Stimulated activated naive CD4-positive, alpha-beta T cell (primary cell): ENCODE measurements at places on chromosomes 1 and 21.

DNA sequence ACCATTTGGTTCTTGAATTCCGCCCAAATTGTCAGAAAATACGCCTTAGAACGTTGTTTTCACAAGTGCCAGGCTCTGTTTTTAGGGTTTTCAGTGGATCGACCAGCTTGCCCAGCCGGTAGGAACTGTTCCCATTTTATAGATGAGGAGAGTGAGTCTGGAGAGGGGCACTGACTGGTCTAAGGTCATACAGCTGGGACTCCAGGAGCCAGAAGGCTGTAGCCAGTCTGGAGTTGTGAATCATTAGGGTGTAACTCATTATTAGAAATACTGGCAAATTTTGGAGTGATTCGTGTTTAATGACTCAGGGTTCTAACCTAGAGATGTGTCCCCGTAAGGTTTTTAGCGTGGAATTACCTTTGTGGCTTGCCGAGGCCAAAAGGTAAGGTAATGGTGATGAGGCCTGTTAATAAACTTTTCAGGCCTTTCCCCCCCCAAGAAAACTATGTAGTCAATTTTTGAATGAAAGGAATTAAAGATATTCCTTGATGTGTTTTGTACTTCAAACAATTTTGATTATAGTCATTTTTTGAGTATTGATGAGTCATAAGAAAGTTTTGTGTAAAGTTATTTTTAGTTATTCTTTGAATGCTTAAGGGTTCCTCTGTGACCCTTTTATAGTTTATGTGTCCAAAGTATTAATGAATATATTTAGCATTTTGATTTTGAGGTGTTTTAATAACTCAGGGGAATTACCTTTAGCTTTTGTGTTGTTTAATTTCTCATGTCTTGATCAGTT, 2.1 kb downstream of the DYRK1A start:
- no peak for DNase-seq

DNA sequence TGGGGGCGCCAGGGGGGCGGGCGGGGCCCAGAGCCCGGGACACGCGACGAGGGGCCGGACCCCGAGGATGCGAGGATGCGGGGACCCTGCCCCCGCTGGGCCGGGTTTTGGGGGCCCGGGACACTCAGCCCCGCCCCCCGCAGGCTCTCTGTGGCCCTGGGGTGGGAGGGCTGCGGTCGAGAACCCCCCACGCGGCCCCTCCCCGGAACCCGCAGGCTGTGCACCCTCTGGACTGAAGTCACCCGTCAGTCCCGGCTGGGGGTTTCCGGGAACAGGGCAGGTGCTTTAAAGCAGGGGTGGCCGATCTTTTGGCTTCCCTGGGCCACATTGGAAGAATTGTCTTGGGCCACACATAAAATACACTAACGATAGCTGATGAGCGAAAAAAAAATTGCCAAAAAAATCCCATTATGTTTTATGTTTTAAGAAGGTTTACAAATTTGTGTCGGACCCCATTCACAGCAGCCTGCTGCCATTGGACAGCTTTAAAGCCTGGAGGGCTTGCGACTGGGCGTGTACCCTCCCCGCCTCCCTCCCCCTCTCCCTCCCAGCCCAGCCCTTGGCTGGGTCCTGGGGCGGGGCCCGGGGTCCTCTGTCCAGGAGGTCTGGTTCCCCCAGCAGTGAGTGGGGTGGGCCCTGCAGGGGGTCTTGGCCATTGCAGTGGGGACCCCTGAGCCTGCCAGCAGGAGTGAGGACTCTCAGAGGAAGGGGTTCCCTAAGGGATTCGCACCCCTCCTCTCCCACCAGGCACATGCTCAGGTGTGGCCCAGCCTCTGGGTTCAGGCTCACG, 21.6 kb upstream of the C1orf159 start:
- peak; percentile 43 for DNase-seq

- DNase-seq, result no peak
Measured at GRCh38 chr1:32992489-32993323, 28.1 kb upstream of the RNF19B start.

DNA sequence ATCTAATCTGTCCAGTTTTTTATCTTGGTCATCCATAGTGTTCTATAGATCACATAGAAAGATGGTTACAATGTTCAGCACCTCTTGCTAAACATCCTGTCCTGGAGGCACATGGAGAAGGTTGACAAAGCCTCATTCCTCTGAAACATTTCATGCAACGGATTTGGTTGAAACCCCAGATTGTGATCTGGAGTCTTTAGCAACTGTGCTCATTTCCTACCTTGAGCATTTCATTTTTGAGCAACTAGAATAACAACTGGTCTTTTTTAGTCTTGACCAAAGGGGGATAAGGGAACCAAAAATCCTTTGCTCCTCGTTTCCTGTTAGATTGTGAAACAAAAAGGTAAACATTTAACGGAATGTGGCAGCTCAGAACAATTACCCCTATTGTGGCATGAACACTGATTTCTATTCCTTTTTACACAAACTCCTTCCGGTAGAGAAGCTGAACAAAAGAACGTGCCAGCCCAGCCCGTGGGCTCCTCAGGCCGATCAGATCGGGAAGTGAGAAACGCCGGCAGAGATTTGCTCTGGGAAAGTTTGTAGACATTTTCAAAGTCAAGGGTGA, 94.7 kb upstream of the ERRFI1 start:
- DNase-seq, result no peak

GRCh38 chr1:246550402-246550801, 15.7 kb downstream of the TFB2M start:
- no peak for DNase-seq

GRCh38 chr1:172537366-172537765, 4.4 kb downstream of the SUCO start:
- no peak for DNase-seq

DNA sequence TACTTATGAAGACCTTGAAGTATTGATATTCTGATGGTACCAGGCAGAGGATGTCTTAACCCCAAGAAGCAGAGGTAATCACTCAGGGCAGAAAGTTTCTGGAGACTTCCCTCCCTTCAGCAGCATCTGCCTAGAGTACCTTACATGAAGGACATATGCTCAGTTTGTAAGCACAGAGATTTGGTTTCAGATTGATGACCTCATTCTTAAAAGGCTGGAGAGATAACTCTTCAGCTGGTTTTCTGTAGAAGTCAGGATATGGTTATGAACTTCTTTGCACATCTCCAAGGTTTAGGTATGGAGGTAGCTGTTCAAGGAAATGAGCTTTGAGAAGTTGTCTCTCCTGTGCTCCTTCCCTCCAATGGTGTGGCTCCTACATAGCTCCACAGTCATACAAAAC, 148.7 kb downstream of the HHIPL2 start:
- no peak for DNase-seq

GRCh38 chr1:2356401-2356800, 35.0 kb downstream of the MORN1 start:
- DNase-seq, result no peak

- no peak for DNase-seq
Measured at GRCh38 chr1:245085508-245086095, 69.2 kb upstream of the KIF26B start.

DNA sequence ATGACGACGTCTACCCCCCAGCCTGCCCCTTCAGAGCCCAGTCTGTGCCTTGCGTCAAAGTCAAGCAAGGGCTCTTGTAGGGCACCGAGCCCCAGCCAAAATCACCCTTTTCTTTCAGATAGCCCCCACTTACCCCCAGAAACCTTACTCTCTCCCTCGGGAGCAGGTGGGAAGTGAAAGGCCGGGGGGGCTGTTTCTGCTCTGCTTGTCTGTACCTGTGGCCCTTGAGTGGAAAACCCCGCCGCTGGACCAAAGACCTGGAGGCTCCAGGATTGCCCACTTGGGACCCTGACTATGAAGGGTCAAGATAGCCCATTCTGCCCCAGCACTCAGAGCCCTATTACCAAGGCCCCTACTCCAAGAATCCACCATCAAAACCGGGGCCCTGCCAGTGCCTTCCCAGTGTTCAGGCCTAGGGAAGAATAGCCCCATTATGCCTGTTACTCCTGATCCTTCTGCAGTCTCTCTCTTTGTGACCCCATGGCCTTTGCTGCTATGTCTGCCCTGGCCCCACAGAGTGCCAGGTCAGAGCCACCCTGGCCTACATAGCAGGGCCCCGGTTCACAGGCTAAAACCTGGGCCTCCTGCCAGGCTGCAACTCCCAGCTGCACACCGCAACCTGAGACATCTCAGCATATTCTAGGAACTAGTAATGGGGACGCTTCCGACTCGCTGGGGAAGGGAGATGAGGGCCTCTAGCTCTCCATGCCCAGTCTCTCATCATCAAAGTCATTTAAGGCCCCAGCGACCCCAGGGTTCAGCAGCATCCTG, 22.2 kb upstream of the HPDL start:
- DNase-seq, result peak; percentile 22

GRCh38 chr1:21340230-21340945, 50.1 kb upstream of the ECE1 start:
- DNase-seq, result no peak

- peak; percentile 11 for DNase-seq
Measured at GRCh38 chr1:66261364-66261763, 272.6 kb upstream of the SGIP1 start.

DNA sequence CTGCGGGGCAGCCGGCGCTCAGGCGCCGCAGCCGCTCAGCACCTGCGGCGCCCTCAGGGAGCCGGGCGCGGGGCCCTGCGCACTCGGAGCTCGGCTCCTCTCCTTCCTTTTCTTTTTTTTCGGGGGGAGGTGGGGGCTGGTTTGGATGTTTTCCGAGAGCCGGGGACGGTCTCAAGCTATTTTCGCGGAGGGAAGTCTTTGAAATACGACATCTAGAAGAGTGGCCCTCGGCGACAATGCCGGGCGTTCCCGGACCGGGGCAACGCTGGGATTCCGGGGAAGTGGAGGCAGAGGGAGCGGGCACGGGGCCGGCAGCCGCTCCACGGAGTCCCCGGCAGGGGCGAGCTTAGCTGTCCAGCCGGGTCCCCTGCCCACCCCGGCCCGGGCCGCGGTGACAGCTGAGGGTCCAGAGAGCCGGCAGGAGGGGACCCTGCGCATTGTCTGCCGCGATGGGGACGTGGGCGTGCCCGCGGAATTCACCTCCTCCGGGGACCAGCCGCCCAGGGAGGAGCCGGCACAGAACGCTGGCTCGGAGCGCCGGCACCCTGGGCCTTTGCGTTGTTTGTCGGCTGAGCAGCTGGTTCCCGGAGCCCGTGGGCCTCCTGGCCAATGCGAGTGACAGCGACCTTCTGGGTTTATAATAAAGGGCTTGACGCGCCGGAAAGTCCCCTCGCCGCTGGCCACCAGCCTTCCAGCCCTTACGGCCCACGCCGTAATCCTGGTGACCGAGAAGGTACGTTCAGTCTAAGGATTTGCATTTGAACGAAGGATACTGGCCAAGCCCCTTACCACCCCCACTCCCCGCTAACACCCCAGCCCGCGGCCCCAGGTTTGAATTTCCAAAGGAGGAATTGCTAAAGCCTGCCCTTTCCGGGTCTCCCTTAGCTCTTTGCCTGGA, 582 bp downstream of the SLC37A1 start:
- DNase-seq, result peak; percentile 52

DNA sequence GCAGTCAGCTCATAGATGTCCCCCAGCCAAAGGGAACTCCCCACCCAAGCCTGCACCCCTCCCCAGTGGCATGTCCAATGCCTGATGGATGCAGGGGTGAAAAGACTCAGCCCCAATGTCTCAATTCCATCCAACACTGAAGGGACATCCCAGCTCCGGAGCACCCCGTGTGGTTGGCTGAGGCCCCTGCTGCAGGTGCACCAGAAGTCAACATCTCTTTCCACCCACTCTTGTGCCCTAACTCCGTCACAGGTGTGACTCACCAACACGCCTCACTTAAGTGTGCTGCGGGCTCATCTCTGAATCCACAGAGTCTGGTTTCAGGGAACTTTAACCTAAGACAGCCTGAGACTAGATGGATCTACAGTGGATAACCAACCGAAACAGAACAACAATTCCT, 40.9 kb upstream of the ZBTB18 start:
- no peak for DNase-seq

- DNase-seq, result no peak
Measured at GRCh38 chr1:22114083-22115012, 28.5 kb downstream of the WNT4 start.

GRCh38 chr1:40799351-40799867, 15.8 kb downstream of the KCNQ4 start:
- DNase-seq, result no peak

DNA sequence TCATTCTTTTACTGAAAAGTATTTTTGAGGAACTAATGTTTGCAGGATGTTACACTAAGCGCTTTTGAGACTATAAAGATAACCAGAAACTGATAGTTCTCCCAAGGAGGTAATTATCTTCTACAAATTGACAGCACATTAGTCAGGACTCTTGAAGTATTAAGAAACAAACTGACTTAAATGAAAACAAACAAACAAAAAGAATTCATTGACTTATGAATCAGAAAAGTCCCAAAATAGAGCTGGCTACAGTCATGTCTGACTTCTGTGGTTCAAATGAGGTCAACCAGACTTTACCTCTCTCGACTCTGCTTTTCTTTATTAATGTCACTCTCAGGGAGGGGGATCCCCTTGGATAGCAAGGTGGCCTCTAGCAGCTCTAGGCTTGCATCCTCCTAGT, 296.8 kb downstream of the TPR start:
- DNase-seq, result no peak

DNA sequence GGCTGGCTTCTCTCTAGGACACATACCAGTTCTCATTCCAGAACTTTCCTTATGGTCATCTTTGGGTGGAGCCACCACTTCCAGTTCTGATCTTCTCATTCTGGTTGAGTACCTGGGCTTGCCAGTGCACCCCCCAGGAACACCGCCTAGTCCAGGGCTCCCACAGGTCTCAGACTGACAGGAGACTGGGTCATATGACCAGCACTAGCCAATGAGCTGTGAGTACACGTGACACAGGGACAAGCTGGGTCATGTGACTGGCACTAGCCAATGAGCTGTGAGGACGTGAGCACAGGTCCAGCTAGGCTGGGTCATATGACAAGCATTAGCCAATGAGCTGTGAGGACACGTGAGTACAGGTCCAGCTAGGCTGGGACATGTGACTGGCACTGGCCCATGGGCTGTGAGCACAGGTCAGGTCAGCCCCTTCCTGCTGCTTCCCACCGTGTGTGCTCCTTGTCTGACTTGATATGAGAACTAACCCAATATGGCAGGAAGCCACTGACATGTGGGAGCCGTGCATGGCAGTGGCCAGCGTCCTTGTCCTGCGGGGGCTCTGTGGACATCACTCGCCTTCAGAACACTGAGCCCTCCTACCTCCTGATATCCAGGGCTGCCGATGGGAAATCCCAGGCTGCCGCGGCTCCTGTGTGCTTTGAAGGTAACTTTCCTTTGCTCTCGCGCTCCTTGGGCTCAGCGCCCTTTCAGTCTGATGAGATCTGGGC, 22.7 kb downstream of the KRTAP10-1 start:
- DNase-seq, result no peak

GRCh38 chr1:93584261-93585003, 97.2 kb downstream of the BCAR3 start:
- DNase-seq, result no peak

DNA sequence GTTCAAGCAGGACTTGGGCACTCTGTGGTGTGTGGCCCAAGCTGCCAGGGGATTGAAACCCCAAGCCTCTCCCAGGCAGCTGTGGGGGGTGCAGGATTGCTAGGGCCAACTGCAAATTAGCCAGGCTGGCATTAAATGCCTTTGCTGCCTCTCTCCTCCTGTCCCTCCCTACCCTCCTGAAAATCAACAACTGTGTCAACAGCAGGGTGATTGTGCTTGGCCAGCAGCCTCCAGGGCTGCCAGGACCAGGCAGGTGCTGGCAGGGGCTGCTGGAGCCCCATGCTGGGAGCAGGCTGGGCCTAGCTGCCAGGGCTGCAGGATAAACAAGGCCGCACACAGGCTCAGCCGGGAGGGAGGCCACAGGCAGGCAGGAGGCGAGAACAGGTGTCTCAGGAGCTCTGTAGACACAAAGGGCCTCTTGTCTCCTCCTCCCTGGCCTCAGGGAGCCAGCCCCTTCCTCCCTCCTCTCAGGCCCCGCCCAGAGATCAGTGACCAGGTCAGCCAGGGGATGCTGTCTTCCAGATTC, 11.4 kb downstream of the SOX13 start:
- no peak for DNase-seq
